HFF-Myc (cell line): ENCODE measurements at places on chromosomes 4 and X.

GRCh38 chr4:81604683-81605218 lies 133.0 kb upstream of the RASGEF1B start:
- no peak for DNase-seq

GRCh38 chrX:38656350-38656915 lies 95.1 kb downstream of the TSPAN7 start:
- DNase-seq = no peak

- no peak for DNase-seq
Measured at GRCh38 chrX:150905293-150905692, 6.8 kb upstream of the CD99L2 start.

- peak; percentile 93 for DNase-seq
Measured at GRCh38 chr4:122798101-122798500, 28.5 kb upstream of the FGF2 start.

GRCh38 chr4:76147454-76148141 lies 599 bp downstream of the NUP54 start:
- peak; percentile 38 for DNase-seq

DNA sequence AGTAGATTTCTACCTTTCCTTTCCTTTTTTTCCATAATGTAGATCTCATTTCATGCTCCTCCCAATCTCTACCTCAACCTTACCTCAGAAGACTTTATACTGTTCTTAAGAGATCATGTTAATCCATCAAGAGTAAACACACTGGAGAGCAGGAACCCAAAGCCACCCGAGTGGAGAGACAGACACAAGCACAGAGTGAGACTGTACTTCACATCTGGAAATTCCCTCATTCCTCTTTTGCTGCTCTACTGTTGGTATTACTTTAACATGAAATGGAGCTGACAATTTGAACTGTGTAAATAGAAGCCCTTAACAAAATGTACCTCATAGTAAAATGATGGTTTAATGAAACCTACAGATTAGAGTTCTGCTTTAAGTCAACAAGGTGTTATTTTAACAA lies 105.7 kb upstream of the RASGEF1B start:
- DNase-seq = no peak

DNA sequence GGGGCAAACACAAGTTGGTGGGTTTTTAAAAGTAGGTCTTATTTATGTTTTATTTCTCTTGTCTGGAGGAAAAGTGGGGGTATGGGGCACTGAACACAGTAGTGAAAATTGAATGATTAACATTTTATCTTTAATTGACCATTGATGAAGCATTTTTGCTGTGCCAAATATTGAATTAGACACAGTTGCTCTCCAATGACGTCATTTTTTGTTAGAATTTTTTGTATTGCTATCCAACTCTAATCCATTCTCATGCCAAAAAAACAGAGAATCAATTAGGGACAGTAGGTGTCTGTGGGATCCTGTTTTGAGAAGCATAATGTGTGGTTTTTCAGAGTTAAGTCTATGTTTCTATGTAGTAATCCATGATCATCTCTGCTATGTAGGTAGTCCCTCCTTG lies 1032.8 kb downstream of the STPG2 start:
- DNase-seq = no peak

GRCh38 chr4:82784681-82785610 lies 13.7 kb downstream of the SCD5 start:
- no peak for DNase-seq

DNA sequence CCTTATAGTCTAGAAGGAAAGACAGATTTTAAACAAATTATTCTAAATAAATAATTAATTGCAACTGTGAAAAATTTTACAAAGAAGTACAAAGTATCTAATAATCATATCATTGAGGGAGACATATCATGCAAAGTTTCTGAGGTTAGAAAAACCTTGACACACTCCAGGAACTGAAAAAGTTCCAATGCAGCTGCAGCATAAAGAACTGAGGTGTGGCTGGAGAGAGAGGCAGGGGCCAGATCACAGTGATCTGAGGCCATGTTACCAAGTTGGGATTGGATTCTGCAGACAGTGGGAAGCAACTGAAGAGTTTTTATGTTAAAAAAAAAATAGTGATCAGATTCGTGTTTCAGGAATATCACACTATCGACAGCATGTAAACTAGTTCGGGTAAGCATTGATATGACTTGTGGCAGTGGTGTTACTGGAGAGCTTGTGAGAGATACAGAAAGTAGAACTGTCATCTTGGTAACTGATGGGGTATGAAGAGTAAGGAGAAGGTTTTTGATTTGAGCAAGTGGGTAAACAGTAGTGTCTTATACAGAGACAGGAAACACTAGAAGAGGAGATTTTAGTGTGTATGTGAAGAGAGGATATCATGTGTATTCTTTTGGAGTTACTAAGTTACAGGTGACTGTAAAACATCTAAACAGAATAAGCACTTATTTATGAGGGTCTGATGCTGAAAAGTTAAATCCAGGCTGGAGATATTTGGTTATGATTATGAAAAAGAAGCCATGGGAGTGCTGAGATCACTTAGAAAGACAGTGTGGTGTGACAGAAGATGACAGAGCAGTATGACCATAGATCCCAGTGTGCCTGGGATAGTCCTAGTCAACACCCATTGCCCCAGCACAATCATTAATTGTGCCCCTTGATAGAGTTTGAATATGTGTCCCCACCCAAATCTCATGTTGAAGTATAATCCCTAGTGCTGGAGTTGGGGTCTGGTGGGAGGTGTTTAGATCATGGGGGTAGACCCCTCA lies 15.6 kb upstream of the SPRY1 start:
- DNase-seq = no peak

GRCh38 chr4:91963486-91963885 lies 340.3 kb upstream of the GRID2 start:
- DNase-seq = no peak

DNA sequence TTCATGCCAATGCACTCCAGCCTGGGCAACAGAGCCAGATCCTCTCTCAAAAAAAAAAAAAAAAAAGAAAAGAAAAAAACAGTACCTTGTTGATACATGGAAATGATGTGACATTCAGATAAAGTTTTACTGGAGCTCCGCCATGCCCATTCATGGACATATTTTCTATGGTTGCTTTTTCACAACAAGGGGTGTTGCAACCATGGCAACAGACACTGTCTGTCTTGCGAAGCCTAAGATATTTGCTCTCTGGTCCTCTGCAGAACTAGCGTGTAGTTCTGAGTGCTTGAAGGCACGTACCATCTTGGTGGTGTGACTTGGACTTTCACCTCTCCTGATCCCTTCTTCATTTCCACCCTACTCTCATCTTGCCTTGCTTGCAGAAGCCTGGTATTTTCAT lies 53.2 kb downstream of the TBL1X start:
- no peak for DNase-seq

DNA sequence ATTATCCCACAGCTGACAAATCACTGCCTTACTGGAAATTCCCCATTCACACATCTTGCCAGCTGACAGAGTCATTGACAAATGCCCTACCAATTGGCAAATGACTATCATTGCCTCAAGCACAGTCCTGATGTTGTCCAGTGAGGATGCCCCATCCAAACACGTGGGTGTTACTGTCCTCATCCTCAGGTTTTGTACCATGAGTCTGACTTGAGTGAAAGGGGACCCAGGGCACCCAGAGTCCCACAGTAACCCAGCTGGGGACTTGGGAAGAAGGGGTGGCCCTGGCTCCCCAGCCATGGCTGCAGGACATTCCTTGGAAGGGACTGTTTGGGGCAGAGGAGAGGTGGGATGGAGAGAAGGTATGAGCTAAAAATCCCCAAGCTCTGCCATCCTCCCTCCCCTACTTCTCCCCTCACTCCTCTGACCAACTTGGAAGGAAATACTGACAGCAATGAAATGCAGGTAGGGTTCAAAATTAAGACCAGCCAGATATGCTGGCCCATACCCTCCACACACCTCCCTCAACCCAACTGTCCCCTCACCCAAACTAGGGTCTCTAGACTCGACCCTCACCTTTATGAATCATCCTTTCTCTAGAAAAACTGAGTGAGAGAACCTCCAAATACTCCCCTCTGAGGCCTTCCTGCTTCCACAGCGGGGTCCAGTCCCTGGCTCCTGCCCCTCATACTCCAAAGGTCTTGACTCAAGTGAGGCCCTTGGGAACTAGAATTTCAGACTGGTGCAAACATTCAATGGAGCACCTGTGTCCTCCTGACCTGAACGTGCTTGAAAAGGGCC lies 5.1 kb downstream of the TIMP1 start:
- no peak for DNase-seq
